Liver (tissue), 10 donors: ENCODE measurements at places on chromosomes 5 and 9. TPM values are rescaled to one million over a fixed set of nuclear protein-coding genes. Genes with fewer than 3 reads are reported as not detected.

- DNase-seq, result no peak
Observed at GRCh38 chr9:95756986-95757385, 118.5 kb upstream of the ERCC6L2 start.

DNA sequence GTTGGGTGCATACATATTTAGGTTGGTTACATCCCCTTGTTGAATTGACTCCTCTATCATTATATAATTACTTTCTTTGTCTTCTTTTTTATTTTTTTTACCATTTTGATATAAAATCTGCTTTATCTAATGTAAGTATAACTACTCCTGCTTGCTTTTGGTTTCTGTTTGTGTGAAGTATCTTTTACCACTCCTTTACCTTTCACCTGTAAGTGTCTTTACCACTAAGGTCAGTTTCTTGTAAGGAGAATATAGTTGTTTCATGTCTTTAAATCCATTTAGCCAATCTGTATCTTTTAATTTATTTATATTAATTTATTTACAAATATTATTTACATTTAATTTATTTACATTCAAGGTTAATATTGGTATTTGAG is 33.0 kb downstream of the INSL4 start:
- DNase-seq, result no peak

GRCh38 chr5:113293068-113293974 is 141.5 kb downstream of the TSSK1B start:
- no peak for DNase-seq

- DNase-seq, result no peak
Observed at GRCh38 chr5:74017786-74018211, 391.8 kb downstream of the ARHGEF28 start.

DNA sequence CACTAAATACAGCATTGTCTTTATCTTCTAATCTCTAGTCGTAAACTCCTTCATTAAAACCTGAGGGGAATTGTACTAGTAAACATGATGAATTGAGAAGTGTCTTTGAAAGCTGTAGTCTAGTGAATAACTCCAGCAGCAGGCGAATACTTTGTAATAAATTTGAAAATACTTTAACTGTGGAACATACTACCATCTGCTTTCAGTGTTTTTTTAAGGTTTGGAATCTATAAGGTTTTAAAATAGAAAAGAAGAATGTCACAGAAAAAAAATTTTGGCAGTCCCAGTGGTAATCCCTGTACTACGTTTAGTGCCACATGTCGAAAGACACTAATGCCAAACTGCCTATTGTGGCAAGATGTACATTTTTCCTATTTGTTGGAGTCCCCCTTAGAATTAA is 379.0 kb upstream of the NUDT12 start:
- no peak for DNase-seq

DNA sequence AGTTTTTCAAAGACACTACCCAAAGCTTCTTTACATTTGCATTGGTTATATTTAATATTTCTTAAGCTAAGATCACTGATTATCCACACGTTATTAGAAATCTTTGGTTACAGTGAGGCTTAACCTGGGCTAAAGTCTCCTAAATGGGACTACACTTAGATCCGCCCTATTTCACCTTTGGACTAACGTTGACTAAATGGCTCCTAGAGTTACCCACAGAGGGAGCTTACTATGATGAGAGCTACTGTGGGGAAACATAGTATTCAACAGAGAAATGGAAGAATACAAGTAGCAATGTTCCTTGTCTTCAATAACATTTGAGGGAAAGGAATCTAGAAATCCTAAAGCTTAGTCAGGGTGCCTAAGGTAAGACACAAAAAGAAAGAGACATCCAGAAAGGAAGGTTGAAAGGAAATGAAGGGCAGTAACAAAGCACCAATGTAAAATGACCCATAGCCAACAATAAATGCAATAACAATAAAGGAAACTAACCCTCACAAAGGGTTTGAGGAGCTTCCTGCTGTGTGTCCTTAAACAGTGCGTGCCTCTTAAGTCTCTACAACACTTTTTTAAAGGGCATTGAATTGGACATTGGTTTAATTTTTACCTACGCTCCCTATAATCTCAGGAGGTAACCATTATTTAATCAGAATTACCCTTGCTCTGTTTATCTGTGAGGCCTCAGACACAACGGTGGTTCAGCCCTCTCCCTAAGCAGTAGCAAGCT is 217.1 kb downstream of the PJA2 start:
- no peak for DNase-seq

- no peak for DNase-seq
Observed at GRCh38 chr5:125530833-125531615, 784.6 kb upstream of the ZNF608 start.

DNA sequence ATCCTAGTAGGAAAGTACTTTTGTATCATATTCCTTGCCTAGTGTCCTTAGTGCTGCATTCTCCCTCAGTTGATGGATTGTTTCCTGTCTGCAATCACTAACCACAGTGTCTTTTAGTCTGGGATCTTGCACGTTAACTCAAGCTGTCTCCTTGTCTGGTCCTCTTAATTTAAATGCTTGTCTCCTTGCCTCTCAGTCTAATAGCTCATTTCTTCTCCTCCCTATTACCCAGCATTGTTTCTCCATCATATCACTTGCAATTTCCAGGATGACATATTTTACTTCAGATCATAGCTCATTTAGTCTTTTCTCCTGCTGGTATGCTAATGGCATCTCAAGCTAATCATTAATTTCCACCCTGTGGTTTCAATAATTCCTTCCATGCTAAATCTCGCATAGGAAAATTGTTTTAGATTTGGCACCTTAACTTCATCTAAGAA is 2052.0 kb upstream of the C9orf72 start:
- DNase-seq, result no peak

DNA sequence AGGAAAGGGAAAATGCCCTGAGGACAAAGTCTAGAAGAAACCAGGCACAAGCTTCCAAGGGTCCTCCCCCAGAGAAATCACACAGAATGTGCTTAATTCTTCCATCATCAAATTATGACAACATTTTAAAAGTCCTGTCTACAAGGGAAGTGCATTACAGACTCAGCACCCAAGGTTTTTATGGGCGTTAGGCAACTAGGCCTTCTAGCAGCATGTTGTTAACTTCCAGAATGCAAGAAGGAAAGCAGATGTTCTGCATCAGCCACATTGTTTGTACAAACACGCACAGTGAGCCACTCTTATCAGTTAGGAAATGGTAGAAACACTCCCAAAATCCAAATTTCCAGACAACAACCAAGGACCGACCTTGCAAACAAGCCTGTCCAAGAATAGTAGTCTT is 26.5 kb downstream of the SMC5 start:
- DNase-seq, result no peak

DNA sequence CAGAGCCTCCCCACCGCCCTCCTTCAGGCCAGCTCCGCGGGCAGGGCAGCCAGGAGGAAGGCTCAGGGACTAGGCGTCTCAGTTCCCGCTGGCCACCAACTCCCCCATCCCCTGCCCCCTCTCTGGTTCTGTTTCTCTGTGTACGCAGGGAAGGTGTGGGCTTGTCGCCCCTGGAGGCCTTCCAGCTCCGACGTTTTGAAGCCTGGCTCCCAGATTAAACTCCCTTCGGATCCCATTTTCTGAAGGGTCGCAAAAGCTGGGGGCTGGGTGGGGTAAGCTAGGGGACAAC is 346 bp downstream of the ATOX1 start:
- no peak for DNase-seq

DNA sequence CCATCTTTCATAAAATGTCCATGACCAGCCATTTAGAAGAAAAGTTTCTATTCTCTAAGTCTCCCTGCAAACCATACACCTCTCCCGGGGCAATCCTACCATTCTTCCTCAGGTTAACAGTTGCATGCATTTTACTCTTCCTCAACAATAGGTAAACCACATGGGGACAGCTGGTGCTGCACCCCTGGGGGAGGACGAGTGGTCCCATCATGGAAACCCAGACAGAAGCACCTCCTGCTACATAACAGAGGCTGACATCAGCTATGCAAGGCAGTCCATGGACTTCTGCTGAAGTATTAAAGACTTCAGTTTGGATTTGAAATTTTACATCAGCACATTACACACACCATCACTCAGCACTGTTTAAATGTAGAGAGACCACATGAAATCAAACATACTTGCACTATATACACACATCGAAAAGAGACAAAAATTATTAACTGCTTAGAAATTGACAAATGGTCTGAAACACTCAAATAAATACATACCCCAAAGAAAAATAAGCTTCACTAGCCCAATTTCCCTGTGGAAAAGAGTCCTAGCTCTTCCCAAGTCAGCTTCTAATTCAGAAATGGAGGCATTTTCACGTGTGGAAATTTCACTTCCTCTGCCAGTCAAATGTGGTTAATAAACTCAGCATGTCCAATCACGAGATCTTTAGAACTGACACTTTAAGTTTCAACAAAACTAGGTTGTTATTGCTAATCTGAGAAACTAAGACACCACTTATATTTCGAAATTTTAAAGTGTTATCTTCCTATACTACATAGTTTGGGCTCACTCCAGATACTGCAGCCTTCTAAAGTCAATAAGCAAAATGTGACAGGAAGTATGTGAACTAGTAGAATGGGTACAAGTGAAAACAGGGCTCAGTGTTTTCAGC is 173.4 kb downstream of the ROR2 start:
- DNase-seq, result no peak

GRCh38 chr5:56054666-56055065 is 59.9 kb upstream of the IL6ST start:
- no peak for DNase-seq

GRCh38 chr5:54713923-54714581 is 196.5 kb downstream of the SNX18 start:
- DNase-seq, result no peak

DNA sequence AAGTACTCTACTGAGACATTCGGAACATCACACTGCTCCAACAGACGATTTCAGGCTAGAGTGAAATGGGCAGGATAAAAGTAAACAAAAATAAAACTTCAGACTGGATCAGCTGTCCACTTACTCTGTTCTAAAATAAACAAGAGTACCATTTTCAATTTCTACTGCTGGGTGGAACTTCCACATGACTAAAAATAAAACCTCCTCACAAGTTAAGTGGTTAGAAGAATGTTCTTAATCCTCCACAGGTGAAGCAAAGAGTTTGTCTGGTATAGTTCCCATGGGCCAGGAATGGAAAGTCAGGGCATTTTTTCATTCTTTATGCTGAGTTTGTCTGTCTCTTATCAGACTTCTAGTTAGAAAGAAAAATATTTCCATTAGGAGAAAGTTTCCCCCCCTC is 15.7 kb downstream of the NUDT12 start:
- no peak for DNase-seq

DNA sequence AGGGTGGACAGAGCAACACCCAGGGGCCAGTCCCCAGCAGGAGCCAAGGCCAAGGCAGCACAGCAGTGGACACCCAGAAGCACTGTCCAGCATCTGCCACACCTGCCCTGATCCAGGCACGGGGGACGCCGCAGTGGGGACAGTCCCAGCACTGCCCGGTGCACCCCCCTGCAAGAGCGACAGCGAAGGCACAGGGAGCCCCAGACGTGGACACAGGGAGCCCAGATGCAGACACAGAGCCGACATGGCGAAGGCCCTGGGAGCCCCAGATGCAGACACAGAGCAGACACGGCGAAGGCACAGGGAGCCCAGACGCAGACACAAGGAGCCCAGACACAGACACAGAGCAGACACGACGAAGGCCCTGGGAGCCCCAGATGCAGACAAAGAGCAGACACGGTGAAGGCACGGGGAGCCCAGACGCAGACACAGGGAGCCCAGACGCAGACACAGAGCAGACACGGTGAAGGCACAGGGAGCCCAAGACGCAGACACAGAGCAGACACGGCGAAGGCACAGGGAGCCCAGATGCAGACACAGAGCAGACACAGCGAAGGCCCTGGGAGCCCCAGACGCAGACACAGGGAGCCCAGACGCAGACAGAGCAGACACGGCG is 4.3 kb downstream of the ANAPC2 start:
- no peak for DNase-seq

- DNase-seq, result no peak
Observed at GRCh38 chr9:127918183-127919107, 1.6 kb upstream of the ST6GALNAC4 start.

GRCh38 chr5:16737620-16738364 is 121.0 kb upstream of the RETREG1 start:
- no peak for DNase-seq

DNA sequence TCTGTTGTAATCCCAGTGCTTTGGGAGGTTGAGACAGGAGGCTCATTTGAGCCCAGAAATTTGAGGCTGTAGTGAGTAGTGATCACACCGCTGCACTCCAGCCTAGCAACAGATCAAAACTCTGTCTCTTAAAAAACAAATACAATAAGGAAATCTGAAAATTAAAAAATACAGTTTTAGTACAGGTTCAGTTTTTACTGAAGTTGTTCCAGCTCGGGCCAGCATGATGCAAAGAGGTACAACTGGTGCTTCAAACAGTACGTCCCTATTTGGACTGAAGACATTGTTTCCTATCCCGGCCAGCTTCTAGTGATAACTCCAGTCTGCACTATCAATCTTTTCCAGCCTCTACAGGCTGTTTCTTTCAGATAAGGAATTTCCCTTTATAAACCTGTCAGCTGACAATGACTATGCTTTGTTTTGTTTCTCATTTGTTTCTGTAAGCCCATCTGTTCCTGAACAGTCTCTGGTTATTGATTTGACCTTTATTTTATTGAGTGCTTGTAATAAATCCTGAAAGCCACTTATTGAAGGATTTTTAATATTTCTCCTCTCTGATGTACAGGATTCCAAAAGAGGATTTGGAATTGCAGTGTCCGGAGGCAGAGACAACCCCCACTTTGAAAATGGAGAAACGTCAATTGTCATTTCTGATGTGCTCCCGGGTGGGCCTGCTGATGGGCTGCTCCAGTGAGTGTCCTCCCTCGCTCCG is 41.9 kb downstream of the TJP2 start:
- DNase-seq, result no peak

The LIFR gene
- 34.6 TPM for total RNA-seq

The SLC34A1 gene
- 0.23 TPM for total RNA-seq

The ZNF608 gene
- total RNA-seq, result 7.6 TPM

The C5orf52 gene
- not detected for total RNA-seq

The FUT7 gene
- total RNA-seq, result 0.67 TPM

The UBAP1 gene
- 31.6 TPM for total RNA-seq
